ENCODE measurements at places on chromosomes 3 and 15.

DNA sequence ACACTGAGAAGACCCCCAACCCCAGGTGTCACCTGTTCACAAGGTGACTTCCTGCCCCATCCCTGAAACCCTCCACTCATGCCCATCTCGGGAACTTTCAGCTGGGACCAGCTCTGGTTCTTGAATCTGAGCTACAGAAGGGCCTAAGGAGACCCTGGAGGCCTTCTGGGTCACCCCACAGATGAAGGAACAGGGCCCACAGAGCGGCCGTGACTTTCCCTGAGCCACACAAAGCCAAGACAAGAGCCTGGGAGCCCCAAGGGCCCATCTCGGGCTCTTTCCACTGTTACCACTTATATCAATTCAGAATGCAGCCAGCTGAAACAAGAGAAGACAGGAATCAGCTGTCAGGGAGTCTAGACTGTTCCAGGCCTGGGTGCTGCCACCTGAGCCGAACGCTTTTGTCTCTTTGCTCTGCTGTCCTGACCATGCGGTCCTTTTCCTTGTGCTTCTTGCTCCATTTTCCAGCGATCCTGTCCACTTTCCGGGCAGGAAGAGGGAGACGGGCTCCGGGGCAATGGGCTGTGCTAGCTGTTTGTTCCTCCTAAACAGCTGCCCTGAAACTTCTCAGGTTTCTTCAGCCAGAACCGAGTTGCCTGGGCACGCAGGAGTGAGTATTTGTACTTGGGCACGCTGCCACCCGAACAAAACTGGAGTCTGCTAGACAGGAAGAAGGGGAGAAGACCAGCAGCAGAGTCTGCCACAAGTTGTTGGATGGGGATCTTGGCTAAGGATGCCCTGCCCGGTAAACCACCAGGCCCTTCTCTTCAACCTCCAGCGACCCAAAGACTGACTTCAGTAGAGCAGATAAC, 28.0 kb upstream of the PIGZ start:
- DNase-seq, result no peak

DNA sequence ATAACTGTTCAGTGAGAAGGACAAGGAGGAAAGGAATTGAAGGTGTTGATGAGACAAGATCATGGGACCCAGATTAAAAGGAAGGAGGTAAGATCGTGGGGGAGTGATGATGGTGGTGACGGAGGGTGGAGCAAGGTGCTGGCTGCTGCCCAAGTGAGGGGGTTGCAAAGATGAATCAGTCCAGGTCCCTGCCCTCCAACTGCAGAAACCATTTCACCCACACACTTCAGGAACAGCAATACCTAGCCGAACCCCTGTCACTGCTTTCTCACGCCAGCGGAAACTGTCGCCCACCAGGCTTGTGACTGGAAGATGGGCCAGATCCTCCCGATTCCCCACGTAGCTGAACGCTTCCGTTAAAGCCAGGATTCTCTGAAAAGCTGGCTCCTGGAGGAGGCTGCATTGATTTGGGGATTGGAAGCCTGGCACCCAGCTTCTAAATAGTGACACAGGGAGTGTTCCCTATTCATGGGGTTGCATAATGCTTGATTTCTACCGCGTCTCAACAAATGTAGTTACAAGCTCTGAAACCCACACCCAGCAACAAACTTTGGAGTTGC, 3.2 kb upstream of the LSG1 start:
- no peak for DNase-seq

DNA sequence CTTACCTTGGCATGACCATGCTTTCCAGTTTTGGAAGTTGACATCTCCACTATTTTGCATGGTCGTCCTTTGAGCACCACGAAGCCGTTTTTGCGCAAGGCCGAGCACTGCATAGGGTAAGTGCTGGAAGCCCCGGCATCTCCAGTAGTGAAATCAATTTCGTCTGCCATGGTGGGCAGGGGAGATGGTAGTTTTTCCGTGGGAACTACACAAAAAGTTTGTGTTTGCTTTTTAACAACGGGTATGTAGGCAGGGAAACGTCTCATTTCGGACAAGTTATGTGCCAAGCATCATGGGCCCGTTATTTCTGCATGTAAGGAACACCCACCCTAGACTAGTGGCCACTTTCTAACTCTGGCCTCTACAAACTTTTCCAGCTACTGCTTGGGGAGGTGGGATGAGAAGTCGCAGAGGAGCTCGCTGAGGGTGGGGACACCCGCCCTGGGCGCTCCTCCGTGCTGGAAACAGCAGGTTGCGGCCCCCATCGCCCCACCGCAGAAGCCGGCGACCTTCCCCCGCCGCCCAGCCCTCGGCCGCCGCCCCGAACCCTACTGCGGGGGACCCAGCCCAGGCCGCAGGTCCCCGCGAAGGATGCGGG, 701 bp downstream of the EIF5A2 start:
- no peak for DNase-seq

DNA sequence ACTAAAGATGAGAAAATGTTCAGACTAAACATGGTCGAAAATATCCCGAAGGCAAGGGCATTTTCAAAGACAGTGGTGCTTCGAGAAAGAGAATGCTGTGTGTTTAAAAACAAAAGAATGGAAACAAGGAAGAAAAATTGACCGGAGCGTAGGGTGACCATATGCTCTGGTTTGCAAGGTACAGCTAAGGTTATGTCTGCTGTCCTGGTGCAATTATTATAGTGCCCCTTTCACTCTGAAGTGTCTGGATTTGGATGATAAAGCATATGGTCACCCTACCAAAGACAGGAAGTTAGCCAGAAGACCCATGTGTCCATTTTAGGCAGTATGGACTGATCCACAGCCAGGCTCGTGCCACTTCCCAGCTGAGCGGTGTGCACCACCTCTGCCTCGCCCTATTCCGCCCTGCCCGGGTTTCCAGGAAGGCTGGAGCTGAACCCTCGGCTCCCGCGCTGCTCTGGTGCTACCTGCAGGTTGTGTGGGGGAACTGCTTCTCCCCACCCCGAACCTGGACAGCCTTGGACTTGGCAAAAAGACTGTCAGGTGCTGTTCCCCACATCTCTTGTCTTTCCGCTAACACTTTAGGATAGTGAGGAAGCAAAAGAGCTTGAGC, 25.2 kb downstream of the GOLGA6D start:
- DNase-seq, result peak; percentile 84

GRCh38 chr15:97876281-97876675, 84.2 kb upstream of the ARRDC4 start:
- no peak for DNase-seq

- DNase-seq, result no peak
These were observed 31.2 kb upstream of the MUSTN1 start for GRCh38 chr3:52865994-52866393.

- DNase-seq, result no peak
These were observed 26.4 kb downstream of the STOML1 start for GRCh38 chr15:73965758-73966113.

- DNase-seq, result no peak
These were observed 245.1 kb upstream of the NAALADL2 start for GRCh38 chr3:174614036-174614435.

DNA sequence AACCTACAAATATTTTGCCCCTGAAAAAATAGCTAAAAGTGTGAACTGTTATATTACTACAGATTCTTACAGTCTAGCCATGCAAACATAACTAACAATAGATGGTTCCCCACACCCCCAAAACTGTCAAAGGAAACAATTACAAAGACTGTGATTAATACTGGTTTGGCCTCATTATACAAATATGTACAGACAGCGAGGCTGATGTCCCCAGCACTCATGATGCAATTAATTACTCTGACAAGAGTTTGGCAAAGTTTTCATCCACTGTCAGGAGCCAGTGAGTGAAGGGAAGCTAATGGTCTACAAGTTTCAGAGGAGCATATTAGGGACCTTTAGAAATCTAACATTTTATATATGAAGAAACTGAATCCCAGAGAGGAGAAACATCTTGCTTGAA, 61.0 kb downstream of the HMG20A start:
- no peak for DNase-seq

GRCh38 chr15:90449206-90449735, 61.2 kb downstream of the IQGAP1 start:
- no peak for DNase-seq

GRCh38 chr3:73474619-73475018, 150.1 kb downstream of the PDZRN3 start:
- no peak for DNase-seq

DNA sequence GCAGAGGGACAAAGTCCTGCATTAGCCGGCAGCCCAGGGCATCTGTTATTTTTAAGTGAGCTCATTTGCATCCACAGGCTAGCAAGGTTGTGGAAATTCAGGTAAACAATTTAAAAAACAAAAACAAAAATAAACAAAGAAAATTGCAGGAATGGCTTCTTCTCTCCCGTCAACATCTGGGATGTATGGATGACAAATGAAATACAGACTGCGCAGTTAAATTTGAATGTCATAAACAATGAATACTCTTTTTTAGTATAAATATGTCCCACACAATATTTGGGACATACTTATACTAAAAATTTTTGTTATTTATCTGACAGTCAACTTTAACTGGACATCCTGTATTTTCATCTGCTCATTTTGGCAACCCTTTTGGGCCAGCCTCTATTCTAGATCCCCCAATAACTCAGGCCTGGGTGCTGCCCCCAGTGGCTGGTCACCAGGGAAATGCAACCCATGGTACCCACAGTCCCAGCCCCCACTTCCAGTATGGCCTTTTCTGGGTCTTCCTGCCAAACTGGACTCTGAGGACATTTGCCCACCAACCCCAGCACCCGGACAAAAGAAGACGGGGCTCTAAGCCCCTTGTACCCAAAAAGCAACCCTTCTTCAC, 12.7 kb downstream of the GRM2 start:
- no peak for DNase-seq

DNA sequence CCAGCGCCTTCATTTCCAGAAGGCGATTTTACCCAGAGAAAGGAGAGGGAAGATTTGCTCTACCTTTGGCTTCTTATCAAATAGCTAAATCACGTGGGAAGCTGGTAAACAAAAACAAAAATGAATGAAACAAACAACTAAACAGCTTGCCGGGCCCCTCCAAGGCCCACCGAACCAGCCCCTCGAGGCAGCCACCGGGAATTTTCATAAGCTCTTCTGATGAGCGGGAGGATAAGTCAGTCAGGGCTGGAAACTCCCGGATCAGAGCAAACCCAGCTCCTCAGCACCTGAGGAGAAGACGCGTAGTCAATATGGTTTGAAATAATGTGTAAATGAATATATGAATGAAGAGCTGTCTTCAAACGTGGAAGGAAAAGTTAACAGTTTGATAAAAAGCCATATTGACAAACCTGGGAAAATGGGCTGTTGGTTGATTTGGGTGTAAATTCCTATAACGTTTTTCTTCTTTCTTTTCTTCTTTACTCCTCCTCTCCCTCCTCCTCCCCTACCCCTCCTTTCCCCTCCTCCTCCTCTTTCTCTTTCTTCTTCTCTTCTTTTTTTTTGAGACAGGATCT, 10.7 kb downstream of the RPLP1 start:
- DNase-seq, result no peak

DNA sequence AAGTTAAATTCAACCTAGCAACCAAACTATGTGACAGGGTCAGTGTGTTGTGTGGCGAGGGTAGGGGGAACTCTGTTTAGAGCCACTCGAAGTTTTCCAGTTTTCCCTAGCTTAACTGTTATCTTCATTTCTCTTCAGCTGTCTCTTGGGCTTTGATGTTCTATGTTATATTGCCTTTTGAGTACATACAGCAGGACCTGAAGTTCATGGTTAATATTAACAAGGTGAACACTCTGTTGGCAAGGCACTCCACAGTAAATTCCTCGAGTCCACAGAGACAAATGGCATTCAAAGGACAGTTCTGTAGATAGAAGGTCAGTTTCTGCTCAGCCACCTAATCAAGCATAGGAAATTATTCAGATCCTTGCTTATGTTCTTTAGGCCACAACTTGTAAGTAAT, 147.9 kb upstream of the DPH6 start:
- no peak for DNase-seq

- no peak for DNase-seq
These were observed 288.1 kb upstream of the GPR149 start for GRCh38 chr3:154718053-154718452.

- no peak for DNase-seq
These were observed 155.9 kb downstream of the RBMS3 start for GRCh38 chr3:29436612-29437323.

GRCh38 chr3:3305841-3306240, 126.3 kb upstream of the CRBN start:
- DNase-seq, result no peak

- no peak for DNase-seq
These were observed 49.2 kb upstream of the CTDSPL start for GRCh38 chr3:37812499-37812896.

DNA sequence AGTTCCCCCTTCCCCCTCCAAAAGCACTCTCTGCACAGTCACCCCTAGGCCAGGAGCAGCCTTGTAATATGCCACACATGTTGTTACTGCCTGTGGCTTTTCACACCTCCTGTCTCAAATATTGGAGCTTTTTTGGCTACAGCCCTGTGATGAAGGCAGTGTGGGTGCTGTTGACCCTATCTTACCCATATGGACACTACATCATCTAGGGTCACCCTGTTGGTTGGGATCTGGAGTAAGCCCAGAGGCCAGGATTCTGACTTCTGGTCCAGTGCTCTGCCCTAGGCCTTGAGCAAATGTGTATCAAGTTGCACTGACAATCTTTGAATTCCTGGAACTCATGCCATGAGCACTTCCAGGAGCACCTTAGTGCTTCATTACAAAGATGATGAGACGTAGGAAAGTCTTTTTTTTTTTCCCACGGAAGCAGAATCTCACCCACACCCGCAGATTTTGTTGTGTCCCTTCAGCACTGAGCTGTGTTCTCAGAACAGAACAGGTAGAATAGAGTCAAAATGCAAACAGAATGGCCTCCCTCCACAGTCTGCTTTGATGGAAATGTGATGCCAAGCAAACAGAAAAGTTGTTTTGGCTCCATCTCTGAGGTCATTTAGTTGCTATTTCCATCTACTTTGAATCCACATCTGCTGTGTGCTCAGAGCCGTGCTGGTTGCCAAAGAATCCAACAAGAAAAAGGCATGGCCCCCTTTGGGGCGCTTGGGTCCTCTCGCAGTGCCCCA, 49.6 kb downstream of the SMAD3 start:
- DNase-seq, result no peak

GRCh38 chr3:177488740-177489139, 291.5 kb upstream of the TBL1XR1 start:
- no peak for DNase-seq

- DNase-seq, result no peak
These were observed 40.5 kb downstream of the HES1 start for GRCh38 chr3:194176274-194176991.

GRCh38 chr3:158701420-158702065, 29.1 kb upstream of the LXN start:
- DNase-seq, result no peak

DNA sequence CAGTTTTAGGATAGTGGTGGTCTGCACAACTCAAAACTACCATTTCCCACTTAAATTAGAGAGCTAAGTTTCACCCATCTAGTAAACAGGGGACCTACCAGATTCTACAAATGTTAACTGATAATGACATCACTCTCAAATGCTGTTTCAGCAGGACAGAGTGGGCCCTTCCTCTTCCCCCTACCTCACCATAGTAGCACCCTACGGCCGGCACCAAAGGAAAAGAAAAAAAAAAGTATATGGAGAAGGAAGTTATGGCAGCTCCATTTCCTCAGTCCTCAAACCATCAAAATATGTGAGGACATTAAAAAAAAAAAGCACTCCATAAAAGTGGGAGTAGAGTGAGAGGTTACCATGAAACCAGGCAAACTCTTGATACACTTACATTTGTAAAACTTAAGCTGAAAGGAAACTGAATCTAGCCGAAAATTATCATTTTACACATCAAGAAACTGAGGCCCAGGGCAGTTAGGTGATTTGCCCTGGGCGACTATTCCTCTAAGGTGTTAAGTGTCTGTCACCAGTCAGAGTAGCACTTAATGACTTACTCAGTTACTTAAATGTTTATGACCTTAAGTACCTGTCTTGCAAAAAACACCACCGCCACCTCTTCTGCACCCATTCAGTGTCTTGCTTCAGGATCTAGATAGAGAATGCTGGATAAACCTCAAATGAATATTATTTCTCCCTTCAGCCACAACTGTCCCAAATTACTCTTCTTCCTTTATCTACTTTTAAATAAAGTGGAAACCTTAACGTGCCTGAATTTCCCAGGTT, 2.7 kb downstream of the MSL2 start:
- DNase-seq, result no peak
